ENCODE measurements at places on chromosomes 6 and 20. TPM values are rescaled to one million over a fixed set of nuclear protein-coding genes. Genes with fewer than 3 reads are reported as not detected.

GRCh38 chr6:313917-314316 is 21.6 kb downstream of the DUSP22 start:
- H3K27me3 ChIP-seq: no peaks in the 10 kb centered on the region
- no peak overlapping the region for H3K27ac ChIP-seq
- DNase-seq: no peak
- no peaks in the 10 kb centered on the region for H3K36me3 ChIP-seq

- no peaks in the 10 kb centered on the region for H3K4me1 ChIP-seq
- DNase-seq: no peak
- H3K4me3 ChIP-seq: no peak overlapping the region
- no peak overlapping the region for H3K27ac ChIP-seq
- no peaks in the 10 kb centered on the region for H3K36me3 ChIP-seq
Measured at GRCh38 chr20:34268145-34268544, 26.9 kb downstream of the ASIP start.

DNA sequence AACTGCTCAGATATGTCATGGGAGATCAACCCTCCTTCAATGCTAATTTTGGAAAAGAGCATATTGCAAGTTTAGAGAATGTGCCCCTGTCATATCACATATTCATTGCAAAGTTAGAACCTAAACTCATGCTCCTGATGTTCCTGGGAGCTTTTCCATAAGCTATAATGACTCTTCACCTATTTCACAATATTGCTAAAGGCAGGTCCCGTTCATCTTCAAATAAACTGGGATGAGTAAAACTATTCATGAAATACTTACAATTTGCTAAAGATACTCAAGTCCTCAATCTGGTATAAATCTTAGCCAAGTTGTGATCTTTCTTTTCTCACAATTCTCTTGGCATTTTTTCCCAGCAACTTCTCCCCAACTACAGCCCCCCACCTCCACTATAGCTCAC is 121.7 kb upstream of the TNFAIP3 start:
- H3K27ac ChIP-seq: no peak overlapping the region
- no peak overlapping the region for H3K4me3 ChIP-seq

DNA sequence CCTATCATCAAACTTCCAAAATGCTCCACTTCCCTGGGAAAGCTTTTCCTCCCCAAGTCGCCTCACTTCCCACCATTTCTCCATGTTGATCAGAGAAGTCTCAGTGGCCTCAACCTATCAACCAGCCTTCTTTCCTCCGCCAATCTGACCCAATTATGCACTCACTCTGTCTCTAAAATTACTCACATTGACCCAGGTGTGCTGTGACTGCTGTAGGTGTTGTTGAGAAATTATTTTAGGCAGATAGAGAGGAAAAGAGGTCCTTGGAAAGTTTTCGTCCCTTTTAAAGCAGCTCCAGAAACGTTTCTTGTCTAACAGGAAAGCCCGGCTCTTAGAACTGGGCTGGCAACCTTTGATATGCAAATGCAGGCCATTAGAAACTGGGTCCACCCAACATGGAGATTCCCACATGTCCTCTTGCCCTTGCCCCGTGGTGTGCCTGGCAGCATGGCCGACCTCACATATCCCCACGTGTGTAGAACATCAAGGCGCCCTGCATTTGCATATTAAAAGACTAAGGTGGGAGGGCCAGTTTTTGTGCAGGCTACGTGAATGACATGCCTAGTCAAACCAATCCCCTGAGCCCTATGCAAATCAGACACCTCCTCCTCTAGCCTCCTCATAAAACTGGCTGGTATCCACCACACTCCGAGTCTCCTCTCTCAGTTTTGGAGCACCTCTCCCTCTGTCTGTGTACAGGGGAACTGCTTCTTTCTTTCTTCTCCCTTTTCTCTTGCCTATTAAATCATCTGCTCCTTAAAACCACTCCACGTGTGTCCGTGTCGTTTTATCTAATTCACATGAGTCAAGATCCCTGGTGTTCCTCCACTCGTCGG is 12.9 kb downstream of the IPCEF1 start:
- H3K27ac ChIP-seq: no peak overlapping the region
- no peak overlapping the region for H3K4me3 ChIP-seq
- H3K4me1 ChIP-seq: no peaks in the 10 kb centered on the region
- peak; percentile 28 for DNase-seq
- no peaks in the 10 kb centered on the region for H3K27me3 ChIP-seq

- H3K4me1 ChIP-seq: no peaks in the 10 kb centered on the region
- no peak overlapping the region for H3K27ac ChIP-seq
- H3K36me3 ChIP-seq: peaks cover 26% of the 10 kb centered on the region
- no peak for DNase-seq
- H3K4me3 ChIP-seq: no peak overlapping the region
- H3K27me3 ChIP-seq: no peaks in the 10 kb centered on the region
Measured at GRCh38 chr20:25461786-25462545, 54.5 kb downstream of the GINS1 start.

- no peaks in the 10 kb centered on the region for H3K4me1 ChIP-seq
- DNase-seq: no peak
- no peak overlapping the region for H3K4me3 ChIP-seq
- no peaks in the 10 kb centered on the region for H3K36me3 ChIP-seq
- H3K27me3 ChIP-seq: no peaks in the 10 kb centered on the region
Measured at GRCh38 chr6:20117474-20117873, 94.8 kb downstream of the MBOAT1 start.

DNA sequence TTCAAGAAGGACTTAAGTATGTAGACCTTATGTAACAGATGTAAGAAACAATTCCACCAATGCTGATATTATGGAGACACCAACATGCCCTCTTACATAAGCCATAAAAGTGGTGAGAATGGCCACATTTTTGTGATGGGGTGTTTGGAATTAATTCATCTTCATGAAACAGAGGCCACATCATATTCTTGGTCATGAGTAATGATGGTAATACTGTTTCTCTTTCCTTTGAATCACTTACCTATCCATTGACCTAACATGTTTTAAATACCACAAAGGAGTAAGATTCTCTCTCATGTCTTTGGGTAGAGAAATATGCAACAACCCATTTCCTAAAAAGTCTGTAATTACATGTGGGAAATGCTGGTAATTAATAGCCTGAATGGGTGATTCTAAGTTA is 545.4 kb upstream of the FLRT3 start:
- no peak overlapping the region for H3K4me3 ChIP-seq
- H3K4me1 ChIP-seq: no peaks in the 10 kb centered on the region
- no peaks in the 10 kb centered on the region for H3K27me3 ChIP-seq

- H3K4me3 ChIP-seq: no peak overlapping the region
- DNase-seq: no peak
- no peaks in the 10 kb centered on the region for H3K4me1 ChIP-seq
- no peak overlapping the region for H3K27ac ChIP-seq
Measured at GRCh38 chr20:51028616-51029212, 5.8 kb upstream of the KCNG1 start.

- DNase-seq: no peak
- no peak overlapping the region for H3K4me3 ChIP-seq
- H3K36me3 ChIP-seq: no peaks in the 10 kb centered on the region
- H3K27me3 ChIP-seq: no peaks in the 10 kb centered on the region
- H3K4me1 ChIP-seq: peaks cover 6% of the 10 kb centered on the region
Measured at GRCh38 chr6:22142856-22143255, 154.0 kb downstream of the PRL start.

GRCh38 chr20:48679599-48679998 is 148.2 kb downstream of the PREX1 start:
- no peak overlapping the region for H3K27ac ChIP-seq
- H3K4me3 ChIP-seq: no peak overlapping the region
- no peaks in the 10 kb centered on the region for H3K27me3 ChIP-seq
- peaks cover 30% of the 10 kb centered on the region for H3K36me3 ChIP-seq

- H3K4me3 ChIP-seq: no peak overlapping the region
- no peak overlapping the region for H3K27ac ChIP-seq
- H3K27me3 ChIP-seq: no peaks in the 10 kb centered on the region
- no peak for DNase-seq
- H3K4me1 ChIP-seq: peaks cover 63% of the 10 kb centered on the region
Measured at GRCh38 chr20:41054847-41055230, 26.2 kb downstream of the TOP1 start.

DNA sequence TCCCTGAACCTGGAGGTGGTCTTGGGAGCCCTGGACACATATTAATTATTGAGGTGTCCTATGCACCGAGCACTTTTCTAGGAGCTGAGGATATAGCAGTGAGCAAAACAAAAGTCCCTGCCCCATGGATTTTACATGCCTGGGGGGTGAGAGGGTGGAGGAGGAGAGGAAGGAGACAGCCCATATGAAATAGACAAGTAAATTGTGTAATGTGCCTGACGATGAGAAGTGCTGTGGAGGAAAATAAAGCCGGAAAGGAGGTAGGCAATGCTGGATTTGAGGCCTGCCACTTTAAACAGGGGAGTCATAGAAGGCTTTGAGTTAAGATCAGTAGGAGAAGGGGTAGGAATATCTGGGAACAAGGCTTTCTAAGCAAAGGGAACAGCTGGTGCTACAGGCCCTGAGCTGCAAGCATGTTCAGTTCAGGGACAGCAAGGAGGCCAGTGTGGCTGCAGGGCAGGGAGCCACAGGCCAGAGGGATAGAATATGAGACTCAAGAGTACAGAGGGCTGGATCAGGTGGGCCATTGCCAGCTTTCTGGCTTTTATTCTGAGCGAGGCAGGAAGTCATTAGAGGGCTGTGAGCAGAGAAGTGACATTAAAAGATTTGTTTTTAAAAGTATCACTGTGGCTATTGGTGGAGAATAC is 19.1 kb upstream of the MYLIP start:
- H3K27me3 ChIP-seq: no peaks in the 10 kb centered on the region
- peaks cover 9% of the 10 kb centered on the region for H3K4me1 ChIP-seq
- H3K27ac ChIP-seq: no peak overlapping the region
- no peak for DNase-seq

DNA sequence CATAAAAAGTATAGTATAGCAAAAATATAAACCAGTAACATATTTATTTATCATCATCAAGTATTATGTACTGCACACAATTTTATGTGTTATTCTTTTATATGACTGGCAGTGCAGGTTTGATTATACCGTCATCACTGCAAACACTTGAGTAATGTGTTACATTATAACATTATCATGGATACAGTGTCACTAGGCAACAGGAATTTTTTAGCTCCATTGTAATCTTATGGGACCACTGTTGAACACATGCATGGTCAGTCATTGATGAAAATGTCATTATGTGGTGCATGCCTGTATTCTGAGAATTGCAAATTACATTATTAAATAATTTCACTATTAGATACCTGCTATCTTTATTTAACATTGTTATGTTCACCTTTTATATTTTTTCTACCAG is 29.1 kb upstream of the OR2J2 start:
- no peaks in the 10 kb centered on the region for H3K27me3 ChIP-seq
- H3K4me1 ChIP-seq: no peaks in the 10 kb centered on the region
- no peak for DNase-seq
- no peaks in the 10 kb centered on the region for H3K36me3 ChIP-seq

DNA sequence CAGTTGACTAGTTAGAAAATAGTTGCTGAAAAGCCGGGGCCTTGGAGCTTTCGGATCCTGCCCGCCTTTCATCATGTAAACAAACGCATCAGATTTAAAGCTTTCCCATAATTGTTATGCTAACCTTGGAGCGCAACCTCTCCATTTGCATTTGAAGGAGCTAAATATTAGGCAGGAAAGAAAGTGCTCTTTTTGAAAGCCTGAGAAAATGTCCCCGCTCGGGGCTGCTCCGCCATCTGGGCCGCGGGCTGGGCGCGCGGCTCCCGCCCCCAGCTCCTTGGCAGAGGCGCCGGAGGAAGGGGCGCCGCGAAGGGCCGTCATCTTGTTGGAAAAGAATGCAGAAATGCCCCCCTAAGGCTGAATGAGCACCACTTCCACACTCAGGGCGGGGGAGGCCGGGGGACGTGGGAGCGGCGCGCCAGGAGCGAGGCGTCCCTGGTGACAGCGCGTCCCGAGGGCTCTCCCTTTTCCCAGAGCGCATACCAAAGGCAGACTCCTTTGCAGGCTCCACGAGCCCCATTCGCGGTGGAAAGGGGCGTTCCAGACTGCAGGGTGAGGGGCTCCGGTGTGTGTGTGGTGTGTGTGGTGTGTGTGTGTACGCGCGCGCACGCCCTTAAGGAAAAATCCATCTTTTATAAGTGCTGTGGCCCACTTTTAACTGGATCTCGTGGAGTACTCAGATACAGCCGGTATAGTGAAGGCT is 145.6 kb upstream of the ID4 start:
- DNase-seq: no peak
- no peak overlapping the region for H3K27ac ChIP-seq
- H3K27me3 ChIP-seq: peaks cover 4% of the 10 kb centered on the region

DNA sequence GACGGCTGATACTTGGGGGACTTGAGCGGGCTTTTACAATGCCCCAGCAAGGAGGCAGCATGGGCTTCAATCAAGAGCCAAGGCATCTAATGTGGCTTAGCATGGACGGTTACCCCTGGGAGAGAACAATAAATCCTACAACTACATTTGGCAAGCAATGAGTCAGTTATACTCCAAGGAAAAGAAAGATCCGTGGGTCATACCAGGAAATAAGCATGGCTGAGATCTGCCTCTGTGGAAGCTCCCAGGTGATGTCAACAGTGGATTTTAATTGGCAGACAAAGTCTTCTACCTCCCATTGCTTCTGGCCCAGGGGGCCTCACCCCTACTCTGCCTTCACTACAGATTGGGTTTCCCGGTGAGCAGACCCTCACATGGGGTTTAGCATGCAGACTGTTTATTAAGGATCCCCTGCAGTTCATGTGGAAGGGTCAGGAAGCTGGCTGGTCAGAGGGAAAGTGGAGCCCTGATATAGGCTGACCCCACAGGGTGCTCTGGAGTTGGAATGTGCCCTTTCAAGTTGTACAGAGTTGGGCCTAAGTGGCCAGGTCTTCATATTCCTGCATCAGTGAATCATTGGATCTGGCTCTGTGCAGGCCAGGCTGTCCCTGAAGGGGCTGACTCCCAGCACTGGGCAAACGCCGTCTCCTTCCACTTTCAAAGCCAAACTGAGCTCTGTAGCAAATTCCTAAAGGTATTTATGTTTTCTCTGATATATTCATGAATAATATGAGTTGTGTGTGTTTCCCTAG is 91.3 kb upstream of the GGTLC1 start:
- H3K27me3 ChIP-seq: no peaks in the 10 kb centered on the region
- DNase-seq: no peak
- no peaks in the 10 kb centered on the region for H3K36me3 ChIP-seq
- H3K4me3 ChIP-seq: no peak overlapping the region
- no peak overlapping the region for H3K27ac ChIP-seq

DNA sequence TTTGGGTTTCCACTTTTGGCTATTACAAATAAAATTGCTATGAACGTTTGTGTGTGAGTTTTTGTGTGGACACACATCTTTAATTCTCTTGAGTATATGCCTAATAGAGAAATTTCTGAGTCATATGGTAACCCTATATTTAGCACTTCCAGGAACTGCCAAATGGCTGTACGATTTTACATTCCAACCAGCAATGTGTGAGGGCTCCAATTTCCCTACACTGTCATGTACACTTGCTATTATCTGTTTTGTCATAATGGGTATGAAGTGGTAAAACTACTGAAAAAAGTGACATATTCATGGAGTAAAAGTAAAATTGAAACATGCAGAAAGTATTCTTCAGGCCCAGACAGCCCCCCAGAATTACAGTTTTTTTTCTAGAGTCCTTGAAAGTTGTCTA is 59.6 kb upstream of the ESR1 start:
- H3K36me3 ChIP-seq: no peaks in the 10 kb centered on the region
- H3K27me3 ChIP-seq: no peaks in the 10 kb centered on the region
- no peak overlapping the region for H3K4me3 ChIP-seq
- DNase-seq: no peak
- no peaks in the 10 kb centered on the region for H3K4me1 ChIP-seq

The TCFL5 gene
- total RNA-seq: 4.6 TPM

The MRPS18A gene
- 47.8 TPM for total RNA-seq

The MUC22 gene
- total RNA-seq: not detected
